Stimulated activated CD4-positive, alpha-beta T cell treated with anti-CD3 and anti-CD28 coated beads, TNF-alpha, amount 100 ng/mL, for 48 hours (primary cell): ENCODE measurements at places on chromosomes 11 and 22.

GRCh38 chr11:114317787-114318137, 21.6 kb downstream of the NNMT start:
- no peak for DNase-seq

- DNase-seq = no peak
These were observed 152.0 kb upstream of the TBCEL start for GRCh38 chr11:120871924-120872323.

GRCh38 chr11:87259736-87260135, 222.0 kb downstream of the TMEM135 start:
- DNase-seq = no peak

GRCh38 chr22:23580576-23581259, 628 bp upstream of the IGLL1 start:
- DNase-seq = no peak

GRCh38 chr11:58912124-58912523, 27.2 kb upstream of the GLYATL1 start:
- DNase-seq = no peak

- DNase-seq = no peak
These were observed 234.7 kb downstream of the LUZP2 start for GRCh38 chr11:24731554-24731953.

GRCh38 chr22:43384863-43385262, 27.0 kb upstream of the MPPED1 start:
- no peak for DNase-seq

DNA sequence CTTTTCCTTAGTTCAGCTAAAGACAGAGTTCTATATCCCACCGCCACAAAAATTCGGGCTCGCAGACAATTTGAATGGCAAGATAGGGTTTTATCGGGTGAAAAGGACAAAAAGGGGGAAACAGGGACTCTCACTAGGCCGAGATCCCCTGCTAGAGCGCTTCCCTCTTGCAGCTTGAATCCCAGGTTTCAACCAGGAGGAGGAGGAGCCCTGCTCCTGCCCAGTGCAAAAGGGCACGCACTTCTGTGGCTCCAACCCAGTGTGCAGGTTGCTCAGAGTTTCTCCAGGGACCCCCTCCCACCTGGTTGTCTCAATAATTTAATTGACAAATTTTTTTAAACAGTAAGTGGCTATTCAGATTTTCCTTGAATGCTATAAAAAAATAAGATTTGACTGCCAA, 152.6 kb upstream of the LUZP2 start:
- DNase-seq = no peak

- no peak for DNase-seq
These were observed 83.3 kb downstream of the SGSM3 start for GRCh38 chr22:40453671-40454070.

DNA sequence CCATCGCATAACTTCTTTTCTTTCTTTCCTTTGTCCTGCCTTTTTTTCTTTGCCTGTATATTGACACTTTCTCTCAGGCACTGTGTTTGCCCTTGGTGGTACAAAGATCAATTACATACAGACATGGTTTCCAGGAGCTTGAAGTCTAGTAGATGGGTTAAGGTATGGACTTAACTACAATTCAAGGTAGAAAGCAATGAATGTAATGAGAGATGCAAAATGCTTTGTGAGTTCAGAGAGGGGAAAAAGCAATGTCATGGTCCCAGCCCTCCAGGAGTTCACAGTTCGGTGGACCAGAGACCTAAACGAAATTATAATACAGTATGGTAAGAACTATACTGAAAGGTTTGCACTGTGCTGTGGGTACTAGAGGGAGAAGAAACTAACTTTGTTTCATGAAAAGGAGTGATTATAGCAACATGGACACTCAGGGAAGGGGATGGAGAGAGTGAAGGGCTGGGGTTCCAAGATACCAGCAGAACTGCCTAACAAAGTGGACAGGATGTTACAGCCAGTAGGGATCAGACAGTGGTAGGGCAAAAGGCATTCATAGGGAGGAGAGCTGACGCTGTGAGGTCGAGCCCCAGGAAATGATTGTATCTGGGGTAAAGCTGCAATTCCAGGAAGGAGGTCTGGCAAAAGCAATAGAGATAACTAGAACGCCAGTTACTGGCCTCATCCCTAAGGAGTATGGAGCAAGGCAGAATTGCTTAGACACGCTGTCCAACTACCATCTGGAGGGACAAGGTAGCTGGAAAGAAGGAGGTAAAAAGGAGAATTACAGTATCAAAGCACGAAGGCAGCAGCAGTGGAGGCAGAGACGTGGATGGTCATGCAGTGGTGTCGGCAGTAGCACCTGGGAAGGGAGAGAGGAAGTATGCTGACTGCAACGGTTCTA, 158.3 kb upstream of the MTMR2 start:
- no peak for DNase-seq

GRCh38 chr22:45628515-45628914, 43.1 kb upstream of the ATXN10 start:
- DNase-seq = no peak

DNA sequence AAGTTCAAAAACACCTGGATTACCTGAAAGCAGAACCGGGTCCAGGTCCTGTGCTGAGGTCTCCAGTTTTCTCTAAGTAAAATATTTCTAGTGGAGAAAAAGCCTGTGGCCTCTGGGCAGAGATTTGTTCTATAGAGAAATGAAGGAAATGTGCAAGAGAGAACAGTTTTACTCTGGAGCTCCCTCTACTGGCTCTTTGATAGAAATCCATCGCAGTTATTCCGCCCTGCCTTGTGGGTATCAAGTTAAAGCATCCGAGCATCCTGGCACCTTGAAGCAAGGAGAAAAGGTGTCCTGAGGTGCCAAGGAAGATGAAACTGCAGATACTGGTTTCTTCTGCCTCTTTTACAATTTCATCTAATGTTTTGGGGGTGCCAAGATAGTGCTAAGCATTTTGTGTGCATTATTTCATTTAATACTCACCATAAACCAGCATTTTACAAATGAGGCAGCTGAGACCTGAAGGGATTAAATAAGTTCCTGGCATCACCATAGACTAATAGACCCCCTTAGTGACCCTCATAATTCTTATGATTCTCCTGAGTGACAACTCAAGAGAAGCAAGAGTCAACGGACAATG, 113.1 kb upstream of the HSD17B12 start:
- no peak for DNase-seq

- DNase-seq = peak; percentile 13
These were observed 673 bp upstream of the MYO7A start for GRCh38 chr11:77127235-77127911.

GRCh38 chr11:16984229-16984628, 30.0 kb downstream of the PLEKHA7 start:
- DNase-seq = no peak

DNA sequence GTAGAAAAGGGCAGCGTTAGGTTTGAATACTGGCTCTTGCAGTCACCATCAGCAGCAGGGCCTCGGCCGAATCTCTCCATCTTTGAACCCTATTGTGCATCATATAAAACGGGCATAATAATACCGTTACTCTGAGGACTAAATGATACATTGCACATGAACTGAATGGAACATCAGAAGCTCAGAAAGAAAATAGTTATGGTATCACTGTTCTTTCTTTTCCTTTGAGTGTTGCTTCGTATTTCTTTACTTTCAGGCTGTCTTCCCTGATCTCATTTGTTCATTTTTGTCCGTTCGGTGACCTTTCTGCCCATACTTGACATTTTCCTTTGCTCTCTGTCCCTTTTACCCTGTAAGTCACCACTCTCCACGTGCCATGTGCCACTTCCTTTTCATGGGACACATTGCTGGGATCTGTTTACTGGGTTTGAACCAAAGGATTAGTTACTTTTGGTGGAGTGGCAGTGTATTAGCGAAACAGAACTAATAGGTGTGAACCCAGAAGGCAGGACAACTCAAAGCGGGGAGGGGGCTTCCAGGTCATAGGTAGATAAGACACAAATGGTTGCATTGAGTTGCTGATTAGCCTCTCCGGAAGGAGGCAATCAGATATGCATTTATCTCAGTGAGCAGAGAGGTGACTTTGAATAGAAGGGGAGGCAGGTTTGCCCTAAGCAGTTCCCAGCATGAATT, 717 bp upstream of the ZNF202 start:
- no peak for DNase-seq

- no peak for DNase-seq
These were observed 4.0 kb downstream of the FXYD2 start for GRCh38 chr11:117820516-117820915.

GRCh38 chr11:32729976-32730375, 64.5 kb downstream of the CCDC73 start:
- DNase-seq = no peak

- DNase-seq = peak; percentile 59
These were observed 2.1 kb downstream of the FAM111A start for GRCh38 chr11:59144579-59145345.

- DNase-seq = no peak
These were observed 37.8 kb downstream of the PRR5L start for GRCh38 chr11:36333897-36334296.

GRCh38 chr11:7031471-7031871, 11.2 kb downstream of the NLRP14 start:
- no peak for DNase-seq

DNA sequence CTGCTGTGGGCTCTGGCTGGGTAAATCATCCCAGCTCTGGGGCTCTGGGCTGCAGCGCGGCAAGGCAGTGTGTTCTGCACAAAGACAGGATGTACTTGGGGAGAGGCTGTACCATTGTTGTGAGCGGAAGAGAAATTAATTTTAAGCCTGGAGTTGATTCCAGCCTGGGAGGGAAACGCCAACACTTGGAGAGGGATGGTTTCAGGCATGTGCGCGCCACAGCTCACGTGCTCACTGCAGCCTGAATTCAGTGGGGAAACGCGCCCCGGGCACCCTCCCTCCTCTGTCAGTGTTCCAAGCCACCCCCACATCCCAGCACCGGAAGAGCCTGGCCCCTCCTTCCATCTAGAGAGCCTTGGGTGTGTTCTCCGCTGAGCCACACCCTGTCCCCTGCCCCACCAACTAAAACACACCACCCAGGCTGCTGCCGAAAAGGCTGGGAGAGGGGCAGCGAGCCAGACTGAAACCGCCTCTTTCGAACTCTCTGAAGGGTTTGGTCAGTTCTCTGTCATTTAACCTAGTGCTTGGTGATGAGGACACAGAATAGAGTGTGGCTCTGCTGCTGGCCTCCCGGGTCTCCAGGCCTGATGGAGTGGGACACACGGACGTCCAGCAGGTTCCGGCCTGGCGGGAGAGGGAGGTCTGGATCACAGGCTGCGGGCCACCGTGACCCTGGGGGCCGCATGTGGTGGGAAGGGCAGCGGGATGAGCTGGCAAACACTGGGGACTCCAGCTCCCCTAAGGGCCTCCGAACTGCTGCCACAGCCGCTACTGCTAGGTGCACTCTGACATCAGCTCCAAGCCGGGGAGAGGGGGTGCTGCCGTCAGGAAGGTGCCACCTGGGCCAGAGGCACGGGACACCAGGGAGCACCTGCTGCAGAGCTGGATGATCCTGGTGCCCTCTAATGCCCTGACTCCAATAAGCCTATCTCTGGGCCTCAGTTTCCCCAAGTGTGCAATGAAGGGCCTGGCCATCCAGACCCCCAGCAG, 230.8 kb downstream of the CTTN start:
- DNase-seq = no peak

DNA sequence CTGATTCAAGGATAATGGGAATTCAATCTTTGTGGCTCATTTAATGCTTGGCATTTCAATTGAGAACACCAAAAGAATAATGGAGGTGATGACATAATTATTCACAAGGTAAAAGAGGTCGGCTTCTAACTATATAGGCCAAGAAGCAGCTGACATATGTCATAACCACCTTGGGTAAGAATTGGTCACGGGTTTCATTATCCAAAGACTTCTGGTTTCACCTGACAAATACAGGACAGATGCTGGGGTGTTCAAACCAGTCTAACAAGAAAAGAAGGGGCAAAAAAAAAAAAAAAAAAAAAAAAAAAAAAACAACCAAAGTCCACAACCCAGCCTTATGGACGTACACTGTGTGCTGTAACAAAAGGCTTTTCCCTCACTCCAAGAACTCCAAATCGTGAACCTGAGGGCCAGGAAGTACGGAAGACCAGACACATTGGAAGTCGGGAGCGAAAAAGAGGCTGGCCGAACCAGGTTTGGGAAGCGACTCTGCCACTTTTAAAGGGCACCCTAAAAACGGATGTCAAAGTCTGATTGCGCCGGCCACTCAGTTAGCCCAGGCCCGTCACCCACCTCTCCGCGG, 385 bp downstream of the HARBI1 start:
- DNase-seq = no peak

DNA sequence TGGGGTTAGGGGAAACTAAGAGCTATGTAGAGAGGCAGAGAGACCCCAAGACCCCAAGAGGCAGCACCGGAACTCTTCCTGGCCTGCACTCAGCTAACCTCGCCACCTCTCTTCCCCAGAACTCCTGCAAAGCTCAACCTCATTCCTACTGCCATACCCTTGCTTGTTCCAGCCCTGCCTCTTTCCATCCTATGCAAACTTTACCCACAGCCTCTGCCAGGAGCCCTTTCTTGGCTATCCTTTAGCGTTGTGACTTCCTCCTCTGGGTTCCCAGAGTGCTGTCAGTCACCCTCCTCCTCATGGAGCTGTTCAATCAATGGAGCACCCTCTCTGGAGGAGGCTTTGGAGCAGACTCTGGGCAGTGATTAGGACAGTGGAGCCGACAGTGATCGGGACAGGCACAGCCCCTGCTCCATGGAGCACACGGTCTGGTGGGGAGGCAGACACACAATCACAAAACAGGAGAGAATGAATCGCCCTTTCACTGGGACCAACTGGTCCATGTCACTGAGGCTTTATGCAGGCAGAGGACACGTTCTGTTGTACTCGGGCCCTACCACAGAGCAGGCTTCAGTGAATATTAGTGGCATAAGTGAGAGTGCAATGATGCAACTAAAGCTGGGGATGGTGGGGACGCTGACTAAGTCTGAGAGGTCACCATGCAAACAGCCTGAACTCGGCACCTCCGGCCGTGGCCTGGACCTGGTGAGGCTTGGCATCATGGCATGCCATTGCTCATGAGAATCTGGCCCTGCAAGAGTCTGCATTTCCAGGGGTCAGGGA, 24.6 kb upstream of the P2RY2 start:
- no peak for DNase-seq

GRCh38 chr11:86515297-86516094, 140.8 kb downstream of the CCDC81 start:
- DNase-seq = no peak

DNA sequence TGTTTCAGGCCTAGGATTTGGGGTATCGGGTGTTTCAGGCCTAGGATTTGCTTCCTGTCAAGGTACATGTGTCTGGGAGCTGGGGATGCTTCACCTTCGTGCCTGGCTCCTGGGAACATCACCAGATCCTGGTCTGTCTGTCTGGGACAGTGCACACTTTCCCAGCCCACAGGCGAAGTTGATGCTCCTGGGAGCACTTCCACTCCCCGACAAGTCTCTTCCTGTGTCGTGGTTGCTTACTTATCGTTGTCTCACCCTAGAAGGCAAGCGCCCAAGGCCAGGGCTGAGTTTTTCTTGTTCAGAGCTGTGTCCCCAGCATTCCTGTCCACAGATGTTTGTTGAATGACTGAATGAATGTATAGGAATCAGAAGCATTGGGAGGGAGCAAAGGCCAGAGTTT, 71.5 kb downstream of the LINC01488 start:
- DNase-seq = no peak

- DNase-seq = no peak
These were observed 281.7 kb downstream of the NXPE2 start for GRCh38 chr11:114959953-114960505.
